Activated CD4-positive, alpha-beta T cell treated with anti-CD3 and anti-CD28 coated beads, Interleukin-2, amount 10 ng/mL, durations not matched to agents 7 days and 5 days (primary cell): ENCODE measurements at places on chromosomes 6 and 20. TPM values are rescaled to one million over a fixed set of nuclear protein-coding genes. Genes with fewer than 3 reads are reported as not detected.

Gene AP5S1
- 16.6 TPM for total RNA-seq

Gene HEBP2
- total RNA-seq: 9.2 TPM

Gene GPLD1
- 0.15 TPM for total RNA-seq

Gene EMILIN3
- not detected for total RNA-seq

- H3K4me3 ChIP-seq: no peak overlapping the region
- H3K27ac ChIP-seq: no peak overlapping the region
- DNase-seq: no peak
- peaks cover 57% of the 10 kb centered on the region for H3K36me3 ChIP-seq
- H3K4me1 ChIP-seq: peaks cover 22% of the 10 kb centered on the region
These were observed 16.2 kb downstream of the C6orf62 start for GRCh38 chr6:24702720-24703282.

DNA sequence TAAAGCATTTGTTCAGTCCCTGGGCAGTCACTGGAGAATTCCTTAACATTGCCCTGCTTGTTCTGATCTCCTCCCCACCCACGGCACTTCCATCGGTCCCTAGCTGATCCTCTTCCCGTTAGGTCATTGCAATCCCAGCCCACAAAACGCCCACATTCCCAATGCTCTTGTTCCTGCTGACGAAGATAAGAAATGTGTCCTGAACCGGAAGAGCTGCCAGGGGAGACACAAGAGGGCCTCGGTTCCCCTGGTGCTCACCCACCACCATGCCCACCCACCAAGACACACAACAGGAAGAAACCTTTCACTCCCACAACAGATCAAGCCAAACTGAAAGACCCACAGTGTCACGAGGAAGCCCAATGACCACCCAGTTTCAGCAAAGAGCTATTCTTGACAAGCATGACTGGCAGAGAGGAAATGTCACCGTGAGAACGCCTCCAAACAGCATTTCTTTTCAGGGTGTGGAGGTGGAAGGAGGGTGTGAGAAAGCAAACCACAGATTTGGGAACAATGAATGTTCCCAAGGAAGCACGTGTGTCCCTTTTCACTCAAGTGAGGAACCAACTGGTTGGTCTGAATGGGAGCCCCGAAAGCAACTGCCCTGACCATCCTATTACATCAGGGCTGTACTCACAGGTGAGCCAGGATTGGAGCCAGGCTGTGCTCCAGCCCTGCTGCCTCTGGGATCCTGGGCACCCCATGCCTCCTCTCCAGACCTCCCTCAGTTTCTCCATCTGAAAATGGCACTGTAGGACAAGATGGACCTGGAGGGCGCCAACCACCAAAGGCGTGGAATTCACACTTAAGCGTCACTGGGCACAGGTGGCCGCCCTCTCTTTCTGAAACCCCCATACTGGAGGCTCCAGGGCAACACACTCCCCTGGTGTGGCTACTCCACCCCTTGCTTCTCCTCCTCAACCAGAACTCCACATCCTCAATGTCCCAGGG lies 97.5 kb downstream of the ZMYND8 start:
- peak overlapping the region; percentile 43 for H3K27ac ChIP-seq
- no peak overlapping the region for H3K4me3 ChIP-seq
- peaks cover 38% of the 10 kb centered on the region for H3K36me3 ChIP-seq
- DNase-seq: no peak

Gene RNF182
- total RNA-seq: not detected

DNA sequence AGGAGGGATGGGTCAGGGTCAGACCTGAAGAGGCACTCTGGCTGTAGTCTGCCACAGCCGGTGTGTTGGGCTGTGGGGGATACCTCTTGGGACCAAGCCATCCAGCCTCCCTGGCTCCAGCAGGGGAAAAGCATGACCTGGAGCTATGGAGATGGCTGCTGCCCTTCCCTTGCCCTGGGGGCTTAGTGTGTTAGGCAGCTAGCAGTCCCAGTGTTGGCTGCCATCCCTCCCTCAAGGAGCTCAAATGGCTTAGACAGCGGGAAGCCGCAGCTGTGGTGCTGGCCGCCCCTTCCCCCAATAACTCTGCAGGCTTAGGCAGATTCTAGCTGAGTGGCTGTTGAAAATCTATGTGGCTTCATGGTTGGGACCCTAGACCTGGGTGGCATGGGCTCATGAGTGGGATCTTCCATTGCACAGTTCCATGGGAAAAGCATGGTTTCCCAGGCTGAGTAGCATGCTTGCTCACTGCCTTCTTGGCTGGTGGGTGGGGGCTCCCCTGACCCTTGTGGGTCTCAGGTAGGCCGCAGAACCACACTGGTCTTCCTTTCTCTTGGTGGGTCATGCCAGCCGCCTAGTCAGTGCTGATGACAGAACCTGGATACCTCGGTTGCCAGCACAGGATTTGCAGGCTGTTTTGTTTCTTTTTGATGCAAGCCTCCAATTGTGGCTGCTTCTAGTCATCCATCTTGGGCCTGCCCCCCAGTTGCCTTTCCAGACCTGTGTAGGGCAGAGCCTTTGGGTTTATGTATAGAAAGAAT lies 69.0 kb upstream of the AHI1 start:
- H3K4me1 ChIP-seq: peaks cover 52% of the 10 kb centered on the region
- H3K27me3 ChIP-seq: no peaks in the 10 kb centered on the region
- H3K4me3 ChIP-seq: no peak overlapping the region
- H3K27ac ChIP-seq: peak overlapping the region; percentile 73
- no peak for DNase-seq
- H3K36me3 ChIP-seq: peaks cover 33% of the 10 kb centered on the region

Gene TCP11
- total RNA-seq: not detected

GRCh38 chr6:140237251-140237650 lies 862.8 kb upstream of the CITED2 start:
- H3K27me3 ChIP-seq: no peaks in the 10 kb centered on the region
- H3K27ac ChIP-seq: no peak overlapping the region
- no peaks in the 10 kb centered on the region for H3K36me3 ChIP-seq
- no peak for DNase-seq

- no peak for DNase-seq
- no peak overlapping the region for H3K27ac ChIP-seq
- H3K4me3 ChIP-seq: no peak overlapping the region
- peaks cover 40% of the 10 kb centered on the region for H3K4me1 ChIP-seq
- no peaks in the 10 kb centered on the region for H3K27me3 ChIP-seq
These were observed 113.9 kb downstream of the PRDM1 start for GRCh38 chr6:106199998-106200397.

Gene BTNL2
- not detected for total RNA-seq

Gene SPEF1
- total RNA-seq: 0.17 TPM

DNA sequence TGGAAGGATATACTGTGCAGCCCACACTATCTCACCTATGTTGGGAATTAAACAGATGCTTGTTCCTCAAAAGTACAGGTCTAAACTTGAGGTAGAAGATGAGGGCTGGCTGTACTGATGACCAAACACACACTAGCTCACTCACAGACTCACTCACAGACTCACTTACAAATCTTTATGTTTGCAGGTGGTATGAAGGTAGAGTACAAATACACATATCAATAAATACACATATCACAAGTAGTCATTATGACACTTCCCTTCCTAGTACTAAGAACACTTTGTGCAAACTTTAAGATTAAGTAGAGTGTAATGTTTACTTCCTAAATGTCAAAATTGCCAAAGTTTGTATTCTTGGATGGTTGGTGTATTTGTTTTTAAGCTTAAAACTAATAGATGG lies 155.4 kb upstream of the KCNQ5 start:
- H3K27me3 ChIP-seq: peaks cover 2% of the 10 kb centered on the region
- H3K36me3 ChIP-seq: no peaks in the 10 kb centered on the region
- no peak overlapping the region for H3K27ac ChIP-seq
- no peaks in the 10 kb centered on the region for H3K4me1 ChIP-seq
- no peak for DNase-seq

Gene BCAS1
- not detected for total RNA-seq

Gene HMGN4
- total RNA-seq: 85.7 TPM

- H3K36me3 ChIP-seq: no peaks in the 10 kb centered on the region
- peaks cover 18% of the 10 kb centered on the region for H3K4me1 ChIP-seq
- no peak overlapping the region for H3K27ac ChIP-seq
These were observed 139.6 kb upstream of the RNF24 start for GRCh38 chr20:4154958-4155411.

GRCh38 chr6:167782698-167783517 lies 43.8 kb upstream of the AFDN start:
- peaks cover 8% of the 10 kb centered on the region for H3K27me3 ChIP-seq
- H3K4me3 ChIP-seq: no peak overlapping the region
- no peak overlapping the region for H3K27ac ChIP-seq
- no peak for DNase-seq
- no peaks in the 10 kb centered on the region for H3K36me3 ChIP-seq
- no peaks in the 10 kb centered on the region for H3K4me1 ChIP-seq

DNA sequence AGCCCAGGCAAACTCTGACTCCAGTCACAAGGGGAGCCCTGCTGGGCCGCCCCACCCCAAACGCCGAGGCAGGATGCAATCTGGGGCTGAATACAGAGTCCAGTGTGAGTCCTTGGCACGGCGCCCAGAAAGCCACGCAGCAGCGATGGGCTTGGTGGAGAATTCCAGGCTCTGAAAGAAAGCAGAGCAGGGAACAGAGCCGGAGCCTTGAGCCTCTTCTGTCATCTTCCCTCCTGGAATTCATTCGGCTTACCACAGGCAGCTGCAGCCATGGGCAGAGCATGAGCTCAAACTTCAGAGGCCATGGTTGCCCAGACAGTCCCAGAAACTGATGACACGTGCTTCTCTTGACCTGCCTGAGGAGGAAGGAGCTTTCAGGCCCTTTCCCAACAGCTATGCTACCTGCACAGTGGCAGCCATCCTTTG lies 441.1 kb upstream of the JARID2 start:
- no peak overlapping the region for H3K27ac ChIP-seq
- H3K4me1 ChIP-seq: no peaks in the 10 kb centered on the region
- DNase-seq: no peak

- DNase-seq: no peak
- no peak overlapping the region for H3K27ac ChIP-seq
- H3K27me3 ChIP-seq: peaks cover 31% of the 10 kb centered on the region
- H3K4me3 ChIP-seq: no peak overlapping the region
These were observed 2.8 kb downstream of the KCNQ5 start for GRCh38 chr6:72624557-72625160.

DNA sequence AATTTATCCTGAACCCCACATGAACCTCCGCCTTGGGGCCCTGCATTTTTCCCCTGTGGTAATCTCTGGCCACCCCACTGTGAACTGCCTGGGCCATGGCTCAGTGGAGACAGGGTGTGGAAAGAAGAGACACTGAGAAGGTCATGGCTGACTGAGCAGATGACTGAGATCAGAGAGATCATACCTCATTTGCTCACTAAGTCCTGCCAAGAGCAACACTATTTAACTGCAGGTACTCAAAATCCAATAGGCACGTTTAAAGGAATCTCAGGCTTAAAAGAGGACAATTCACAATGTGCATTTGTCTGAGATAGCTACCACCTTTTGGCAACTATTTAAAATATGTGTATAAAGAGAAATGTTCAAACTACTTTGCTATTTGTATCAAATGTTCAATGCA lies 305.0 kb downstream of the GMDS start:
- H3K27ac ChIP-seq: no peak overlapping the region
- no peak overlapping the region for H3K4me3 ChIP-seq
- no peaks in the 10 kb centered on the region for H3K4me1 ChIP-seq
- DNase-seq: no peak

- no peaks in the 10 kb centered on the region for H3K36me3 ChIP-seq
- H3K27me3 ChIP-seq: no peaks in the 10 kb centered on the region
- H3K4me1 ChIP-seq: no peaks in the 10 kb centered on the region
- no peak for DNase-seq
- H3K4me3 ChIP-seq: no peak overlapping the region
These were observed 104.4 kb downstream of the SYNE1 start for GRCh38 chr6:152532556-152533422.

Gene PRKN
- total RNA-seq: 0.77 TPM

DNA sequence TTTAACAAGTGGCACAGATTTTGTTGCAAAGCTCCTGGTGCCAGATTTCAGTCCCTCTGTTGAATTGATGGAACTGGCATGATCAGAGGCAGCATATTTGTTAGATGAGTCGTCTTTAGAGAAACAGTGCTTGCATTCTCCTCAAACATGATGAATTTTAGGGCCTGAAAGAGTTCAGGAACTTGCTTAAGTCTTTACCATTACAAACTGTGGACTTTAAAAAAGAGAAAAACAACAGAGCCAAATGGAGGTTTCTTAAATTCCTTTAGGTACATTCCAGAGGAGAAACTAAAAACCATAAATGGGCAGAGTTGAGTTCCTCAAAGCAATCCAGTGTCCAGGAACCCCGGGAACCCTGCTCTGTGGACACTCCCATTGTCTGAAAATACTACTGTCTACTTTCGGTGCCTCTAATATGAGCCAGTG lies 2.5 kb downstream of the GTF2H5 start:
- no peak for DNase-seq
- no peak overlapping the region for H3K4me3 ChIP-seq
- no peak overlapping the region for H3K27ac ChIP-seq
- peaks cover 26% of the 10 kb centered on the region for H3K4me1 ChIP-seq

DNA sequence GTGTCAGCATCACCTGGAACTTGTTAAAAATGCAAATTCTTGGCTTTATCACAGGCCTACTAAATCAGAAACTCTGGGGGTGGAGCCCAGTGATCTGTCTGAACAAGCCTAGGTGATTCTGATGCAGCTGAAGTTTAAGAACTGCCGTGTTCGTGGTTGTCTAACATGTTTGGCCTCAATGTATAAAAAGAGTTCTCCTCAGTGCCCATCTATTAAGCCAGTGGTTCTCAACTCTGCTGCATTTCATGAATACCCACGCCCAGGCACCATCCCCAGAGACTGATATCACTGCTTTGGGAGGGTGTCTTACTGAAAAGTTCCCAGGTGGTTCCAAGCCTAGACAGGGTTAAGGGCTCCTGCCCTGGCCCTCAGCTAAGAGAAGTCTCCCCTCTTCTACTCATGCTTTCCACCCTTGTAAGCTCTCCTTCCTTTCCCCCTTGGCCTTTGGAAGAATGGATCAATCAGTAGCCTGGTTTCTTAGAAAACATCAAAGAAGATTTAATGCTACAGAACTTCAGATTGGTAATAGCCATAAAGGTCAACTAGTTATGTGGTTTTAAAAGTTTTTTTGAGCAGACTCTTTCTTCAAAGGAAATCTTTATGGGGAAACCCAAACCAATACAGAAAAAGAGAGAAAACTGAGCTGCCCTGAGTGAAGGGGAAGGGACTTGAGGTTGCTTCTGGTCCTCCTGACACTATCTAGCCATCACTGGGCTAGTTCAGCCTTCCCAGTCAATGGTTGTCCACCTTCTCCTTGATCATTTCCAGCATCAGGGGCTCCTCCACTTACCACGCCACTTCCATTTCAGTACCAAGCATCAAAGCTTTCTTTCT lies 38.9 kb upstream of the TNFAIP3 start:
- H3K4me3 ChIP-seq: peak overlapping the region; percentile 5
- peak overlapping the region; percentile 83 for H3K27ac ChIP-seq
- DNase-seq: no peak
- H3K36me3 ChIP-seq: peaks cover 15% of the 10 kb centered on the region
- H3K4me1 ChIP-seq: peaks cover 71% of the 10 kb centered on the region
- H3K27me3 ChIP-seq: no peaks in the 10 kb centered on the region

DNA sequence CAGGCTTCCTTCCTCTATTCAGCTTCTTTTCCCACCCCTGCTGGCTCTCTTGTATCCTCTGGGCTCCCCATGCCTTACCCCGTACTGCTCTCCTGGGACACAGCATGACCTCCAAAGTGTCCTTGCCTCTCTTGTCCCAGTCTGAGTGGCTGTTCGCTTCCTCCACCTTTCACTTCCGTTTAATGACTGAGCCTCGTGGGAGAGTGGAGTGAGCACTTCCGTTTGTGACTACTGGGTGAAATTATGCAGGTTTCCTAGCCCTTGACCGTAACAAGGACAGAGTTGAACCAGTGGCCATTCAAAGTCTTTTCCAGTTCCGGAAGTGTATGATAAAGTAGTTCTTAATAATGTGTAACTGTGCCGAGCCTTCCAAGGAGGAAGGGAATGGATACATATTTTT lies 109.2 kb downstream of the ARID1B start:
- peaks cover 42% of the 10 kb centered on the region for H3K4me1 ChIP-seq
- no peak for DNase-seq

Gene HTR1E
- total RNA-seq: not detected

GRCh38 chr6:16007146-16007545 lies 121.7 kb upstream of the MYLIP start:
- no peak overlapping the region for H3K27ac ChIP-seq
